Activated naive CD4-positive, alpha-beta T cell treated with anti-CD3 and anti-CD28 coated beads, Interleukin-2, amount 50 U/mL, for 72 hours (primary cell): ENCODE measurements at places on chromosomes 5 and 9. TPM values are rescaled to one million over a fixed set of nuclear protein-coding genes. Genes with fewer than 3 reads are reported as not detected.

BAAT gene
- total RNA-seq, result not detected

GRCh38 chr9:108113596-108113995, 624.0 kb upstream of the KLF4 start:
- DNase-seq, result no peak

CDH6 gene
- not detected for total RNA-seq

GRCh38 chr5:5159282-5160103, 19.4 kb downstream of the ADAMTS16 start:
- DNase-seq, result no peak

DNA sequence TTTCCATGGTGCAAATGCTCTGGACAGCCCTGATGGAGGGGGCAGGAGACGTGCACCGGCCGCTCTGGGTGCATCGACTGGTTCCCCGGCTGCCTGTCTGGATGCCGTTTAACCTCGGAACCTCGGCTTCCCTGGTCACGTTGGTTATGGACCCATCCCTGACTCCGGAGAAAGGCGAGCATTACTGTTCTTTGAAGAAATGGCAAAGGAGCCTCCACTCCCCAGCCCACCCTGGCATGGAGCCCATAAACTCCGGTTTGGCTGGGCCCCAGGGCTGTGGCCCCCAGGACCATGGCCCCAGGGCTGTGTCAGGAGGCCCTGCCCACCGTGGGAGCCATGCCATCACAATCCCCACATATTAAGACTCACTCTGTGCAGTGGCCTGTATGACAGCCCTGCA, 28.9 kb downstream of the DBH start:
- DNase-seq, result no peak

NIPAL4 gene
- total RNA-seq, result 3.9 TPM

DNA sequence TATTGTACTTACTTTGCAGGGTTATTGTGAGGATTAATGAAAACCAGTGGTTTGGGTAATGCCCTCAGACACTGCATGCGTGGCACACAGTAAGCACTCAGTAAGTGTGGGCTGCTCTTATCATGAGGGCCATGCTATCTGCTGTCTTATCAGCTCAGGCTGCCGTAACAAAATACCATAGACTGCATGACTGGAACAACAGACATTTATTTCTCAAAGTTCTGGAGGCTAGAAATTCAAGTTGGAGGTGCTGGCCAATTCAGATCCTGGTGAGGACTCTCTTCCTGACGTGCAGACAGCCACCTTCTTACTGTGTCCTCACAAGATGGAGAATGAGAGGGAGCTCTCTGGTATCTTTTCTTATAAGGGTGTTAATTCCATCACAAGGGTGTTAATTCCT, 23.9 kb upstream of the SH3PXD2B start:
- DNase-seq, result no peak

HK3 gene
- 0.11 TPM for total RNA-seq
